ENCODE measurements at places on chromosomes 3 and 15. TPM values are rescaled to one million over a fixed set of nuclear protein-coding genes. Genes with fewer than 3 reads are reported as not detected.

DNA sequence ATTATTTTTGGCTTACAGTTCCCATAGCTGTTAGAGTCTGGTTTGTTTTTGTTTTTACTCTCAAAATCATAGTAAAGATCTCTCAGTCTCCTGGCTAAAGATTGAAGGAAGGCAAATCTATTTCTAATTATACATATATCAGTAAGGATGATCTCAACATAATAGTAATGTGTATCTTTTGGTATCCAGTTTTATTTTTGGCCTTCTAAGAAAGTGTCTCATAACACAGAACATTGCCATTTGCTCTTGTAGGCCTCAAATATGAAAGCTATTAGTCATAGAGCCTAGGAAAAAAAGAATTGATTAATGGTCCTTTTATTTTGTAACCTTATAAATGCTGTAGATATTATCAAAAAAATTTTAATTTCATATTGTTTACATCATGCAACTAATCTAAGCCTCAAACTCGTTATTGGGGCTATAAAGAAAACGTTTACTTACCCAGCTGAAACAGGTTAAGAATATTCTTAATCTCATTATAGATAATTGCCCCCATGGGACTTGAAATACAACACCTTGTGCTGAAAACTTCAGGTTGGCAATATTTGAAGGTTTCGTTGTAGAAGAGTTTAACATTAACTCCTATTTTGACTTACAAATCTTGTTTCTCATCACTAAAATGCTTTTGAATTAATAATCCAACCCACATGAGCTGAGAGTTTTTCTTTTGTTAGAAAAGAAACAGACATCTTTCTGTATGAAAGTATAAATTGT lies 16.7 kb downstream of the FBXO45 start:
- H3K27me3 ChIP-seq = no peaks in the 10 kb centered on the region
- DNase-seq = no peak
- H3K4me3 ChIP-seq = no peak overlapping the region
- H3K4me1 ChIP-seq = no peaks in the 10 kb centered on the region
- H3K36me3 ChIP-seq = peaks cover 11% of the 10 kb centered on the region

DNA sequence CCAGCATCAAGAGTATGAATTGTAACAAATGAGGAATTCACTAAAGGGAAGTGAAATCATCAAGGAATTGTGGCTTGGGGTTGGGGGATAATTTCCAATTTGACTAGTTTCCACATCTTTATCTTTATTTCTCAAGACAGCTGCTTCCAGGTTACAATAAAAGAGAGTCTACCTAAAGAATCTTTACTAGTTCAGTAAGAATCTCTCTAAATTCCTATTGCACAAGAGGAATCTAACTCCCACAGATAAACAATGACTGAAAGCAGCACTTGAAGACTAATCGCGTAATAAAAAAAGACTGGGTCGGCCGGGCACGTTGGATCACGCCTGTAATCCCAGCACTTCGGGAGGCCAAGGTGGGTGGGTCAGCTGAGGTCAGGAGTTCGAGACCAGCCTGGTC lies 194.4 kb downstream of the KBTBD8 start:
- no peaks in the 10 kb centered on the region for H3K27me3 ChIP-seq
- H3K27ac ChIP-seq = no peak overlapping the region
- H3K36me3 ChIP-seq = no peaks in the 10 kb centered on the region
- no peaks in the 10 kb centered on the region for H3K4me1 ChIP-seq

DNA sequence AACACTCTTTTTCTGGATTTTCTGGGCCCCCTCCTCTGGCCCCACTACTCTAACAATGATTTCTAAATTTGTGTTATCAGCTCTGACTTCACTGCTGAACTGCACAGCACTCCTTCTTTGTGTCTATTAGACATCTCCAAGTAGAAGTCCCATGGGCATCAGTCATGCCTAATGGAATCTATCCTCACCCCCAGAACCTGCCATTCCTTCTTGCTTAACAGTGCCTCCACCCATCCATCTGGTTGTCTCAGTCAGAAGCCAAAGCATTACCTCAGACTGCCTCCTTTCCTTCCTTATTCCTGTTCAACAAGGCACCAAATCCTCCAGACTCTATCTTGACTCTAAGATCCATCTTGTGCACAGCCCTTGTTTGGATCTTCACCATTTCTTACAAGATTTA lies 36.2 kb downstream of the SSR3 start:
- no peak overlapping the region for H3K4me3 ChIP-seq
- no peaks in the 10 kb centered on the region for H3K4me1 ChIP-seq
- no peak for DNase-seq
- no peaks in the 10 kb centered on the region for H3K27me3 ChIP-seq
- no peak overlapping the region for H3K27ac ChIP-seq

- H3K36me3 ChIP-seq = no peaks in the 10 kb centered on the region
- DNase-seq = no peak
Measured at GRCh38 chr15:62104401-62104800, 37.6 kb downstream of the C2CD4A start.

DNA sequence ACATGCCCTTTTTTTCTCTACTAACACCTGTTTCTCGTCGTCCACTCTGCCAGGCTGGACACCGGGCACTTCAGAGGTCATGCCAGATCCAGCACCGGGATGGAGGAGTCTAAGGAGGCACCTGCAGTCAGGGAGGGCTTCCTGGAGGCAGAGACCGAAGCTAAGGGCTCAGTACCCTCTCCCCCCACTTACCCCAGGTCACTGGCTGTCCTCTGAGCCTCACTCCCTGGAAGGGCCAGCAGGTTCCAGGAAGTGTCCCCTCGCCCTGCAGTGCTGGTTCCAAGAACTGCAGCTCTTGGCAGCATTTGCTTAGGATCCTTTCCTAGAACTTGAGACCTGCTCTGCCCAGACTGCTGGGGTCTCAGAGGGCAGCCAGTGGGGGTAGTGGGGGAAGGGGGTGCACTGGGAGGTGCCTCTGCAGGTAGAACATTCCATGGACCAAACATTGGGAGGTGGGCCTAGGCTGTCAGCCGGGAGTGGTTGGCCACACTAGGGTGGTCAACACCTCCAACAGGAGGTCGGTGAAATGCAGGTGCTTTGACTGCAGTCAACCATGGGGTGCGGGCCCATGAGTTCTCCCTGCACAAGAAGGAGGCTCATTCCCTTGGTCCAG lies 11.3 kb downstream of the CISH start:
- DNase-seq = no peak
- no peaks in the 10 kb centered on the region for H3K4me1 ChIP-seq
- H3K4me3 ChIP-seq = no peak overlapping the region

- no peak overlapping the region for H3K27ac ChIP-seq
- H3K4me3 ChIP-seq = no peak overlapping the region
- peaks cover 56% of the 10 kb centered on the region for H3K27me3 ChIP-seq
- DNase-seq = no peak
Measured at GRCh38 chr3:57154470-57155309, 10.5 kb downstream of the IL17RD start.

- H3K4me1 ChIP-seq = no peaks in the 10 kb centered on the region
- no peaks in the 10 kb centered on the region for H3K36me3 ChIP-seq
- no peak for DNase-seq
- H3K27ac ChIP-seq = no peak overlapping the region
Measured at GRCh38 chr3:171936191-171936841, 93.2 kb downstream of the TMEM212 start.

GRCh38 chr15:96487245-96487644 lies 156.7 kb downstream of the NR2F2 start:
- H3K4me3 ChIP-seq = no peak overlapping the region
- peaks cover 5% of the 10 kb centered on the region for H3K27me3 ChIP-seq
- no peak for DNase-seq
- no peaks in the 10 kb centered on the region for H3K36me3 ChIP-seq
- no peak overlapping the region for H3K27ac ChIP-seq
- H3K4me1 ChIP-seq = peaks cover 2% of the 10 kb centered on the region

- no peak overlapping the region for H3K4me3 ChIP-seq
- no peaks in the 10 kb centered on the region for H3K4me1 ChIP-seq
- H3K36me3 ChIP-seq = no peaks in the 10 kb centered on the region
- H3K27me3 ChIP-seq = no peaks in the 10 kb centered on the region
- no peak for DNase-seq
Measured at GRCh38 chr15:49495993-49496753, 73.1 kb downstream of the FGF7 start.

DNA sequence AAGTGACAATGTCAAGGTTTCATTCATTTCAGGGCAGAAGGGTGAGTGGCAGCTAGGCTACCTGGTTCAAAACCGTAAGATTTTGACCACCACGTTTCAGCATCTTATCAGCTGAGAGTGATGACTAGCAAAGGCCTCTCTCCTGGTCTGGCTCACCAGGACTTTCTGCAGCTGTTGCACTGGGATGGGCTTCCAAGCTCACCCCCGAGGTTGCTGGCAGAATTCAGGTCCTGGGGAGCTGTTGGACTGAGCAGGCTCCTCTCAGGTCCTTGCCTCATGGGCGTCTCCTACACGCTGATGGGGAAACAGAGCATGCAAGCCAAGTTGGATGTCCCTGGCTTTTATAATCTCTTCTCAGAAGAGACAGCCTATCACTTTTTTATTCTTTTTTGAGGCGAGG lies 88.8 kb upstream of the RNU6-1 start:
- no peak for DNase-seq
- no peak overlapping the region for H3K27ac ChIP-seq
- no peaks in the 10 kb centered on the region for H3K27me3 ChIP-seq
- no peaks in the 10 kb centered on the region for H3K4me1 ChIP-seq
- no peaks in the 10 kb centered on the region for H3K36me3 ChIP-seq

DNA sequence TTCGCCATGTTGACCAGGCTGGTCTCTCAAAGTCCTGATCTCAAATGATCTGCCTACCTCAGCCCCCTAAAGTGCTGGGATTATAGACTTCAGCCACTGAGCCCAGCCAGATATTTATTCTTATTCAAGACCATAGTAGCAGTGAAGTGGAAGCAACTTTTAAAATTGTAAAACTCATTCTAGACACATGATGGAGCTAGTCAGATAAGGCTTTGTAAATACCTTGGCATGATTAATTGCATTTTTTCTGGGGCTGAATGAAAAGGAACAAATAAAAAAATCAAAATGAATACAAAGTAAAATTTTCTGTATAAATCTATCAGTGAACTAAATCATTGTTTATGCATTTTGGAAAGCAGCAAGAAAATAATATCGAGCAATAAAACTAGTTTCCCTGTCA lies 4.1 kb upstream of the MYO1E start:
- no peaks in the 10 kb centered on the region for H3K36me3 ChIP-seq
- DNase-seq = no peak
- H3K27me3 ChIP-seq = peaks cover under 1% of the 10 kb centered on the region
- H3K4me1 ChIP-seq = no peaks in the 10 kb centered on the region
- no peak overlapping the region for H3K27ac ChIP-seq
- no peak overlapping the region for H3K4me3 ChIP-seq

GRCh38 chr3:143832433-143832832 lies 15.8 kb downstream of the SLC9A9 start:
- no peaks in the 10 kb centered on the region for H3K4me1 ChIP-seq
- no peak for DNase-seq
- no peaks in the 10 kb centered on the region for H3K27me3 ChIP-seq
- no peaks in the 10 kb centered on the region for H3K36me3 ChIP-seq
- H3K27ac ChIP-seq = no peak overlapping the region
- H3K4me3 ChIP-seq = no peak overlapping the region

GRCh38 chr3:27659279-27660021 lies 62.7 kb downstream of the EOMES start:
- H3K36me3 ChIP-seq = no peaks in the 10 kb centered on the region
- H3K27ac ChIP-seq = no peak overlapping the region
- no peaks in the 10 kb centered on the region for H3K27me3 ChIP-seq
- peak; percentile 68 for DNase-seq
- H3K4me3 ChIP-seq = no peak overlapping the region
- H3K4me1 ChIP-seq = no peaks in the 10 kb centered on the region

GRCh38 chr15:73822998-73823397 lies 50.4 kb upstream of the TBC1D21 start:
- no peak overlapping the region for H3K4me3 ChIP-seq
- peak; percentile 76 for DNase-seq
- H3K27me3 ChIP-seq = no peaks in the 10 kb centered on the region
- H3K4me1 ChIP-seq = no peaks in the 10 kb centered on the region
- no peaks in the 10 kb centered on the region for H3K36me3 ChIP-seq

GRCh38 chr3:111143-112069 lies 85.2 kb upstream of the CHL1 start:
- no peaks in the 10 kb centered on the region for H3K27me3 ChIP-seq
- H3K4me1 ChIP-seq = peaks cover 23% of the 10 kb centered on the region
- H3K36me3 ChIP-seq = no peaks in the 10 kb centered on the region
- no peak for DNase-seq
- H3K4me3 ChIP-seq = no peak overlapping the region

GRCh38 chr3:133676336-133677118 lies 14.8 kb upstream of the TOPBP1 start:
- no peak overlapping the region for H3K4me3 ChIP-seq
- H3K27me3 ChIP-seq = peaks cover 57% of the 10 kb centered on the region
- no peak overlapping the region for H3K27ac ChIP-seq

GRCh38 chr3:188242436-188243123 lies 88.6 kb downstream of the LPP start:
- no peak overlapping the region for H3K4me3 ChIP-seq
- H3K4me1 ChIP-seq = peaks cover 6% of the 10 kb centered on the region
- no peaks in the 10 kb centered on the region for H3K27me3 ChIP-seq
- no peaks in the 10 kb centered on the region for H3K36me3 ChIP-seq
- no peak for DNase-seq
- no peak overlapping the region for H3K27ac ChIP-seq

- no peak for DNase-seq
- no peak overlapping the region for H3K4me3 ChIP-seq
- no peaks in the 10 kb centered on the region for H3K4me1 ChIP-seq
- no peak overlapping the region for H3K27ac ChIP-seq
Measured at GRCh38 chr15:48936666-48937065, 27.1 kb downstream of the SHC4 start.

- H3K27me3 ChIP-seq = no peaks in the 10 kb centered on the region
- H3K4me1 ChIP-seq = peaks cover 15% of the 10 kb centered on the region
- no peaks in the 10 kb centered on the region for H3K36me3 ChIP-seq
- no peak overlapping the region for H3K27ac ChIP-seq
- DNase-seq = no peak
Measured at GRCh38 chr15:33114374-33114717, 80.2 kb downstream of the FMN1 start.

DNA sequence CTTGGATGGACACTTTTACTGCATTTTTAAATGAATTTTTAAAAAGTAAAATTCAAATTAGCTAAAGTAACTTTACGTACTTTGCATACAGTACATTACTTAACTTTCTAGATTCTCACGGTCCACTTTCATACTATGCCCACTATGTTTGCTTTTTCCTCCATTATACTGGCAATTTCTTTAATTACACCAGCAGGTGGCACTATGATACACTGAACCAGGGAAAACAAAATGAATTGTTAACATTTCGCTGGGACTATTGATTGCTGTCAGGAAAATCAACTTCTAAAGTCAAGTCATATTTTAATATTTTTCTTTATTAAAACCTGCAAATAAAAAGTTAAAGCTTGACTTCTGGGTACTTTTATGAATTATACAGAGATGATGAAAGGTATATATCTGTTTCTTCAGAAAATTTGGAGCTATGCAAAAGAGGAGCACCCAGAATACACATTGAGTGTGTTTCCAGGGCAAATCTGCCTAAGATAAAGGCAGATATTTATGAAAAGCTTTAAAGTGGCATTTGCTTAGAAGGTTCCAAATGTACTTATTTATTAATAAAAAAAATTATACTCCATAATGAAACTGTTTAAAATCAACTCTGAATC lies 21.8 kb upstream of the POU1F1 start:
- DNase-seq = peak; percentile 55
- no peaks in the 10 kb centered on the region for H3K4me1 ChIP-seq
- no peak overlapping the region for H3K27ac ChIP-seq
- no peaks in the 10 kb centered on the region for H3K27me3 ChIP-seq
- no peaks in the 10 kb centered on the region for H3K36me3 ChIP-seq

Gene KCNH8
- total RNA-seq = 2.3 TPM

Gene TMC3
- total RNA-seq = 0.13 TPM

Gene ARGFX
- not detected for total RNA-seq

Gene GMNC
- total RNA-seq = not detected

Gene RASGRP1
- 2.5 TPM for total RNA-seq

Gene IL17RB
- 5.5 TPM for total RNA-seq

Gene CRYBG3
- 9.4 TPM for total RNA-seq

Gene SPINK8
- not detected for total RNA-seq

Gene ADCY5
- total RNA-seq = 1.0 TPM

Gene ERC2
- total RNA-seq = 24.8 TPM

Gene KCTD6
- 29.3 TPM for total RNA-seq
